WERI-Rb-1 (cell line): ENCODE measurements at places on chromosomes 2 and 18.

DNA sequence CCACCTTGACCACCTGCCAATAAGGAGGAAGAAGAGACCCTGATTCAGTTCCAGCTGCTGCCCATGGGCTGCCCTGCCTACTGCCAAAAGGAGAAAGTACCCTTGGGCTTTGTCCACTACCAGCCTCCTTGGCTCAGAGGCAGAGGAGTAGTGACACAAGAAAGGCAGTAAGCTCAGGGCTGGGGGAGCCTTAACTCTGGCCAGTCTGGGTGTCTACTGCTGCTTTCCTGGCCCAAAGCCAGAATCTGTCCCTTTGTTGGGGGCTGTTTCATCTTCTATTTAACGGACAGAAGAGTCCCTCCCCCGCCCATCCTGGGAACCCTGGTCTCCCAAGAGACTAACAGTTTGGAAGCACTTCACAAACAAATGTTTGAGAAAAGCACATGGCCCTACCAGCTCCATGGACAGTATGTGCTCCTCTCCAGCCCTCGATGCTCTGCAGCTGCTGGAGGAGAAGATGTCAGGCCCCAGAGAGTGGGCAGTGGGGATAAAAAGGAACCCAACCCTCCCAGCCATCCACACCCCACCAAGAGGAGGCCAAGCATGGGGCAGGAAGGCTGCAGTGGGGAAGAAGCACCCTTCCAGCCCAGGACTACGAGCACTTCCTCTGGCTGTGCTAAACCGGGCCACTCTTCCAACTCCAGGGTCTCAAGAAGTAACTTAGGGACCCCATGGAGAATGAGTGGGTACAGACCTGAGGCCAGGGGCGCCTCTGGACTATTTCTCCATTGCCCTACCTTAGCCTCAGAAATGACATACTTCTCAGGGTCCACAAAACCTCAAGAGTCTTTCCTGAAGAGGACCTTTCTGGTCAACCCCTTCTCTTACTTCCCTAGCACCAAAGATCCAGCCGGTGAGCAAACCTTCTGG, 1.2 kb downstream of the ATG9A start:
- no peak for DNase-seq

DNA sequence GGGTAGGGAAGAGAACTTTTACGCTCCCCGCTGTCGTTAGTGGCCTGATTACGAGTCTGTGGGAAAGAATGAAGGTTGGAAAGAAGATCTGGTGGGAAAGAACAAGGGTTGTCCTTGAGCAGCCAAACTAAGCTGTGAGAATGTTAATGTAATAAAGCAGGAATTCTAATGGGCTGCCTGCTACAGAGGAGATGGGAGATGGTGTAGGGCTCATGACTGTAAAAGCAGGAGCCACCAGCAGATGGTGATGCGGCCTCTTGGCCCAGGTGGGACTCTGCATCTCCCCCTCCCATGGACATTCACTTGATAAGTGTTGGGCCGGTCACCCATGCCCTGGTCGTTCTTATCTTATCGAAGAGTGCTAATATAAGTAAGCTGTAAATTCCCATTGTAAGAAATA, 150.0 kb downstream of the NEDD4L start:
- peak; percentile 72 for DNase-seq

GRCh38 chr2:80429251-80429650, 124.7 kb upstream of the LRRTM1 start:
- DNase-seq = peak; percentile 37

- DNase-seq = no peak
Observed at GRCh38 chr2:39419282-39420223, 17.5 kb downstream of the MAP4K3 start.

DNA sequence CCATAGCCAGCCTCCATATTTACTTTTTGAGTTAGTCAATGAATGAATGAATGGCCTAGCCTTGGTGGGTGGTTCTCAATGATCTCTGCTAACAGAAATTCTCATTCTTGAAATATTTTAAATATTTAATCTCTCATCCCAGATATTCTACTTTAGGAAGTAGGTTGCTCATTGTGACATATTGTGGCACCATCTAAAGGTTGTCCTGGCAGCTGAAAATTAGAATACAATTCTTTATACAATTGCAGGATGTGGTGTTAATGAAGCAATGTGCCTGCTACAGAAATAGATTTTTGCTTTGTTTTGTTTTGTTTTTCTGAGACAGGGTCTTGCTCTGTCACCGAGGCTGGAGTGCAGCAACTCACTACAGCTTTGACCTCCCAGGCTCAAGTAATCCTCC, 35.8 kb downstream of the SCG2 start:
- no peak for DNase-seq

GRCh38 chr18:74901362-74902146, 303.9 kb downstream of the ZNF407 start:
- DNase-seq = no peak

- DNase-seq = no peak
Observed at GRCh38 chr2:104388296-104388695, 465.6 kb upstream of the POU3F3 start.

GRCh38 chr18:56522816-56523215, 115.6 kb downstream of the TXNL1 start:
- DNase-seq = no peak

DNA sequence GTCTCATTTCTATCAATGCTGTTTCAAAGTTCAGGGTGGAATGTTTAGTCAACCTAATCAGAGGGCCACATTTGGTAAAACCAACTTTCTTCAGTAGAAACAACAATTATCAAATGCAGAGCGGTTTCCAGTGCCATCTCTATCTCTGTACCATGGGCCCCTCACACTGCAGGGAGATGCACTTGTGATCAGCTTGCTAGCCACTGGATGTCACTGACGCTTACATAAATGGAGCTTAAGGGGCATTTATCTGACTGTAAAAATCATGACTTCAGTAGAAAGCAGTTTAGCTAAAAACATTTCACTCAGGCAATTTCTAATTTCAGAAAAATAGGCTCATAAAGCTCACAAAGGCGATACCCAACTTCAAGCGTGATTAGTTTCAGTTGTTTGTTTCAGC, 678.0 kb downstream of the ZEB2 start:
- DNase-seq = peak; percentile 16

- peak; percentile 49 for DNase-seq
Observed at GRCh38 chr18:5542515-5543035, 1.2 kb downstream of the EPB41L3 start.

DNA sequence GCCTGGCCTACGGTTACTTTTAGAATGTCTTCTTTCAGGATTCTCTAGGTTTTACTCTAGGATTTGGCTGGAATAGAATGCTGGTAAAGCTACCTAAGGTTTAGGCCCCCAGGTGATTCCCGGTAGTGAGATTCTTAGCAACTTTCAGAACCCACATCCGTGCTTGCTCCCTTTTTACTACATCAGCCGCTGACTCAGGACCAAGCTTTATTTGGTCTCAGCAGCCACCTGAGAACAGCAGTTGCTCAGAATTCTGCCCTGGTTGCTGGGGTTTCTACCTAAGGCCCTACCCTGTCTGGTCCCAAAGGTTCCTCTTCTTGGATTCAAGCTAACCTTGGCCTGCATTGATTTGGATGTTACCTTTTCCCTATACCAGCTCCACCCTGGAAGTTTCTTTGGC, 36.1 kb upstream of the NDUFV2 start:
- DNase-seq = no peak

DNA sequence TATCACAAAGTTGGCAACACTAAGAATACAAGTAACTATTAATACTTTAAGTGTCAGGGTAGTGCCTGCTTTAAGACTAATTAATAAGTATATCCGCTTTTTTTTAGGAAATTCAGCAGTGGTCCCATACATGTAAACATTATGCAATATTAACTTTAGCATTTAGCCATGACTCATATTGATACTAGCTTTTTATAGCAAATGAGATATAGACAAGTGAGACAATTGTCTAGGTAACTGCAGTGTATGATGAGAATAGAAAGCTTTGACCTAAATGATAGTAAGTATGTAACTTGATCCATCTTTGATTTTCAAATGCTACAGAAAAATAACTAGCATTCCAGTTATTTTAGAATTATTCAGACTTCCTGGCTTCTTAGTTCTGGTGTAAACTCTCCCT, 27.4 kb upstream of the VRK2 start:
- DNase-seq = no peak

GRCh38 chr2:19774805-19775176, 127.0 kb downstream of the TTC32 start:
- DNase-seq = no peak

DNA sequence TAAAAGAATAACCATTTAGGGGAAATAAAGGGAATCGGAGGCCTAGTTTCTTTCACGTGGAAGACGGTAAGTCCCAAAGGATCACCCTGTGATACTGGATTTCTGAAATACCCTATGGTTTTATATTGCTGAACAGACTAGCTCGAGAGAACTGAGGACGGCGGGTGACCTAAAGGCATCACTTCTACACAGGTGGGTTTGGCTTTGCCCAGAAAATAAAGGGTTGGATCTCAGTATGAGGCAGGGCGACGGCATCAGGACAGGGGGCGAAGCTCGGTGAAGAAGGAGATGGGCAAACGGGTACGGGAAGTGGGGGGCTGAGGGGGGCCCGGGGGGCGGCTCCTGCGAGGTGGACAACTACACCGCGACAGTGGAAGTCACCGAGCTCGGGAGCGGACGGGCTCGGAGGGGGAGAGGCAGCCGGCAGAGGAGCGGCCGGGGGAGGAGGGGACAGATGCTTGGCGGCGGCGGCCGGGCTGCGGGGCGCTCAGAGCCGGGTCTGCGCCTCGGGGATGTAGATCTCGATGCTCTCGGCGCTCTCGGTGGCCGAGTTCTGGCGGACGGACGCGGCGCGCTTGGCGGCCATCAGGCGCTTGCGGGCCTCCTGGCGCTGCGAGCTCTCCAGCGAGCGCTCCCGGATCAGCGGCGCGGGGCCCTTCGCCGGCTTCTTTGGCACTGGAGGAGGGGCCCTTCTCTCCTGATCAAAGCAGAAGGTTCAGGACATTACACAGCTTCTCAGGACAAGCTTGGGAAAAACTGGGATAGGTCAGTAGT, 48.9 kb downstream of the TGIF1 start:
- peak; percentile 51 for DNase-seq

DNA sequence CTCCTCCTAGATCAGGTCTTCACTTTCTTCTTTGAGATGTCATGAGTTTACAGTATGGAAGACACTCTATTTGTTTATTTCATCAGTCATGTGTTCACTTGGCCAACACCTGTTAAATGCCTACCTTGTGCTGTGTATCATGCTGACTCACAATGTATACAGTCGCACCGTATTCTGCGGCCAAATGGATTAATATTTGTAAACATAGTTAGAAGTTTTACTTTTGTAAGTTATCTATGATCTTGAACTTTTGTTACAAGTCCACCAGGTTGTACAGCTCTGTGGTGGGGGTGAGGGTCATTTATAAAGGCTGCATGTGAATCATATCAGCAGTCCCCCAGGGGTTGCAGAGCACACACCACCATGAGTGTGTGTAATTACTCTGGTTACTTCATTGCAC, 408.7 kb upstream of the NRP2 start:
- no peak for DNase-seq

DNA sequence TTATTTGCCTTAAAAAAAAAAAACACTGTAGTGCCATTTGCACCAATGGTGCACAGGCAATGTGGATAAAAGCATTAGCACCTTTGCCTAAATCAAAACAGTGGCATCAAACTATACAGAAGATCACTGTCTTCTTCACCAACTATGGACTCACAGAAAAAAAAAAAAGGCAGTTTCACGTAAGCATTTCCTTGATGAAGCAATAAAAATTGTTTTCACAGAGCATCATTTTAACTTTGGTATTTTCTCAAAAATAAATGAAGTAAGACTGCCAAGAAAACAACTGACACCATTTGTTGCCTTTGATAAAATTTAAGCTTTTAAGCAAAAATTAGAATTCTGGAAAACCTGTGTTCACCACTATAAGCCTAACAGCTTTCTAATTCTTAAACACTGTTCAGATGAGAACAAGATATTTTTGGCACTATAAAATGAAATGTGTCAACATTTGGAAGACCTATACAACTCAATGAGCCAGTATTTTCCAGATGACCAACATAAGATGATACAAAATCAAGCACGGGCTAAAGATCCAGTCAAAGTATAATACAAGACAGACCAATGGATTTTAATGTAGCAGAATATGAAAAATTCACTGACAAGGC, 21.1 kb downstream of the METTL8 start:
- no peak for DNase-seq

- DNase-seq = peak; percentile 54
Observed at GRCh38 chr2:70901227-70902066, 34.3 kb upstream of the ATP6V1B1 start.

GRCh38 chr2:134231965-134232340, 21.9 kb upstream of the MGAT5 start:
- DNase-seq = no peak

- no peak for DNase-seq
Observed at GRCh38 chr18:33835419-33835818, 257.4 kb downstream of the ASXL3 start.

DNA sequence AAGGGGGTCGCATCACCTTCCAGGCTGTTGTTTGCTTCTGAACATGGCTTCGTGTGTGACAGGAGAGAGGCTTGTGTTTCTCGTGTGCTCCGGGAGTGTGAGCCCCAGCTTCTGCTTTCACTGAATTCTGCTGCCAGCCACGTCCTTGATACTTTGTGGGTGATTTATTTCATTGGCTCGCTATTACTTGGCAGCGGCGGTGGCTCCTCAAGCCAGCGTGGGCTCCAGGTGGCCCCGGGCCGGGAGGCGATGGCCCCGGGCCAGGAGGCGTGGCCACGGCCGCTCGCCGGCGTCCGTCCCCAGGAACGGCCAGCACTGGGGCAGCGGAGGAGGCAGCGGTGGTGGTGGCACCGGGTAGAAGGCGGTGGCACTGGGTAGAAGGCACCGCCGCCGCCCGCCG, 63.1 kb downstream of the NAPG start:
- DNase-seq = no peak

DNA sequence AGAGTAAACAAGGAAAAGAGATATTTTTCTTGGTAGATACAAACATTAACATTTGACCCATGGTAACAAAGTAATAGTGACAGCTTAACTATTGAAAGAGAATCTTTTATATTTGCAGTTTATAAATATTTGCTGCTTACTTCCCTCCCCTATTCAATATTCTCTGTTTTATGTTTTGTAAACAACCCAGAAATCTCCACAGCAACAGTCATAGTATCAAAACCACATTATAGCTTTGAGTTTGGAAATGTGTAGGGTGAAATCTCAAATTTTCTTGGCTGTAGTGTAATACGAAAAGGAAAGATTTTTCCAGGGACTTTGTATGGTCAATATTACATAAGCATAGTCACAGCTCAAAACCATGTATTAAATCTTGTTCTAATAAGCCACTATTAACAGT, 511.2 kb downstream of the METTL4 start:
- no peak for DNase-seq

GRCh38 chr2:202941771-202942170, 29.7 kb downstream of the CARF start:
- DNase-seq = no peak
